Fibroblast of the aortic adventitia (primary cell): ENCODE measurements at places on chromosomes 7 and 10.
A peak's percentile ranks its signal among the peaks of the same experiment; 100 is the strongest.

DNA sequence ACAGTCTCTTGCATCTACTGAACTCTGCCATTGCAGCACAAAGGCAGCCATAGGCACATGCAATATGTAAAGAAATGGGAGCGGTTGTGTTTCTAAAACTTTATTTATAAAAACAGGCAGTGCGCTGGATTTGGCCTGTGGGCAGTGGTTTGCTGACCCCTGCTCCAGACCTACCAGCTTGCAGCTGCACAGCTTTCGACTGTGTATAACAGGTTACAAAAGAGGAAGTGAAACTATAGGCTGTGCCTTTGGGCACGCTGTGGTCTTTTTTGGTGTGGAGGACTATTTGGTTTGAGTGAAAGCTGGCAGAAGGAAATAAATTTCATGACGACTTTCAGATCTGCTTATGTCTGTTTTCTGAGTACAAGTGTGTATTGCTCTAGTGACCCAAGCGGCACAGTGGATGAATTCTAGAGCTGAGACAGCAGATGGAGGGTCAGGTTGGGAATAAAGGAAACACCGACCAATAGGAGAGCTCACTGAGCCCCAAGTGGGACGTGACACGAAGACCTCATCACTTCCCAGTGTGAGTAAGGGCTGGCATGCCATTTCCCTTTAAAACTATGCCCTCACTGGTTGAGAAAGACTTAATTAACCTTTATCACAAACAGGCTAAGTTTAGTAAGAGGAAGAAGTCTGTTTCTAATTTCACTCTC, 152.7 kb downstream of the ANK3 start:
- peak; percentile 52 for DNase-seq

- DNase-seq = no peak
These were observed 137.4 kb downstream of the MGMT start for GRCh38 chr10:129604333-129605032.

GRCh38 chr10:13993673-13994089, 337.0 kb downstream of the FRMD4A start:
- no peak for DNase-seq

DNA sequence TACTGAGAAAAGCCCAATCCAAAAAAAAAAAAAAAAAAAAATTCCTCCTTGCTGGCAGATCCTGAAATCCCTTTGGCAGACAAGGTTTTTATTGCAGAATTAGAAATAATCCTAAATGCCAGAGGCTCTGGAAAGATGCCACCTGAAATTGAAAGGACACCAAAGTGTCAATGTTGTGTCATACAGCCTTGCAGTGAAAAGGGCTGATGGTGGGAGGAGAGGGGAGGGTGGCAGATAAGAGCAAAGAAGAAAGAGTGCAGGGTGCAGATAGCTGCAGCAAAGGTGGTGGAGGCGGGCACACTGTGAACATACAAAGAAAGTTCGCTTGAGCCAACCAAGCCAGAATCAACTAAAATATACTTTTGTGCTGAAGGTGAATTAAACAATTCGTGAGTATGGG, 8.2 kb upstream of the OPTN start:
- peak; percentile 28 for DNase-seq

DNA sequence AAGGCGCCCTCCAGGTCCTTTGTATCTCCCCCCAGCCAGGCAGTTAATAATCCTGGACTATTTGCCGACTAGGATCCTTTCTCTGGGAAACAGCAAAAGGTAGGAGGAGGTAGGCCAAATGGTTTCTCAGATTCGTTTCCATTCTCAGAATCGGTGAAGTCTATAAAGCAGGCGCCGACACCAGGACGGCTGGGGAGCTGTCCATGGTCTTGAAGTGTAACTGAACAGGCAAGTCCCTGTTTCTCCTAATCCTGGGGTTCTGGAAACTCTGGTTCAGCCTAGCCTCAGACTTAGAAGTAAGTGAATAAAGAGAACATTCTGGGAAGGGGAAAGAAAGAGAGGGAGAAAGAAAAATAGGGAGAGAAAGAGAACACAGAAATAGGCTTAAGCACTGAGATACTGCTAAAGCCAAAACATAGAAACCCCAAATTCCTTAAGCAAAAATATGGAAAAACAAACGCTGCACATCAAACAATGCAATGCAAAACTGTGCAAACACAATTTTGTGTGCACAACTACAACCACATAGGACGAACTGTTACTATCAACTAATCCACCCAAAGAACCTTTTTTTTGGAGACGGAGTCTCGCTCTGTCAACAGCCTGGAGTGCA, 11.1 kb upstream of the INA start:
- peak; percentile 86 for DNase-seq

GRCh38 chr10:118595598-118596425, at the start of gene PRLHR:
Gene PRLHR, minus strand, starts transcription at chr10:118595648. Its CDS starts 404 bp downstream, at chr10:118595244.
- peak; percentile 19 for DNase-seq

DNA sequence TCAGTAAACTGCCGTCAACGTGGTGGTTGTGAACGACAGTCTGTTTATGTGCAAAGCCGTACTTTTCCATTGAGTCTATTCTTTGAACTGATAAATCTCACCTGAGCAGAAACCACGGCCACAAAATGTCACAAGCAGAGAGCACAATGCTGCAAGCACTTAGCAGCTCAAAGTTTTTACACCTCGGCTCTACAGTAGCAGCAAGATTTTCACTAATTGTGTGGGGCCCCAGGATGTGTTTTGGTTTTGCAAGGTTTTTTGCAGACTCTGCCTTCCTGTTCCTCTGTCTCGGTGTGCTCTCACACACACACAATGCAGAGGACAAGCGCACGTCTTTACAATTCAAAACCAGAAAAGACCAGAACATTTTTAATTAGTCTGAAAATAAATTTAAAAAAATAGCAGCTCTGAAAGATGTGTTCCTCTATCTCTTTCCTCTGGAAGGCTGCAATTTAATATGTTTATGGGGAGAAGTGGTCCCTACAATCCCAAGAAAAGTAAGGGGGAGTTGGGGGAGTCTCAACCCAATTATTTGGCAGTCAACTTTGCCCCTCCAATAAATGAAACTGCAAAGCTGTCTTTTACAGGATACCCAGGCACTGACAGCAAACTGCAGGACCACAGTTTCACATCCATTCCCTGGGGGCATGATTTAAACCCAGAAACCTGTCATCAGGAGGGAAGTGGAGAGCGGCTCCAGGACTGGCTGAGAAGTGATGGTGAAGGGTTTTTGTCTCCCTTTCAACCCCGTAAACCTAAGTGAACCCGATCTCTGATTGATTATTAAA, 73.8 kb upstream of the SFMBT2 start:
- no peak for DNase-seq

- DNase-seq = no peak
These were observed 3.1 kb upstream of the ASIC3 start for GRCh38 chr7:151045262-151045661.

- DNase-seq = no peak
These were observed 33.6 kb downstream of the ZNF22 start for GRCh38 chr10:45034301-45034700.

DNA sequence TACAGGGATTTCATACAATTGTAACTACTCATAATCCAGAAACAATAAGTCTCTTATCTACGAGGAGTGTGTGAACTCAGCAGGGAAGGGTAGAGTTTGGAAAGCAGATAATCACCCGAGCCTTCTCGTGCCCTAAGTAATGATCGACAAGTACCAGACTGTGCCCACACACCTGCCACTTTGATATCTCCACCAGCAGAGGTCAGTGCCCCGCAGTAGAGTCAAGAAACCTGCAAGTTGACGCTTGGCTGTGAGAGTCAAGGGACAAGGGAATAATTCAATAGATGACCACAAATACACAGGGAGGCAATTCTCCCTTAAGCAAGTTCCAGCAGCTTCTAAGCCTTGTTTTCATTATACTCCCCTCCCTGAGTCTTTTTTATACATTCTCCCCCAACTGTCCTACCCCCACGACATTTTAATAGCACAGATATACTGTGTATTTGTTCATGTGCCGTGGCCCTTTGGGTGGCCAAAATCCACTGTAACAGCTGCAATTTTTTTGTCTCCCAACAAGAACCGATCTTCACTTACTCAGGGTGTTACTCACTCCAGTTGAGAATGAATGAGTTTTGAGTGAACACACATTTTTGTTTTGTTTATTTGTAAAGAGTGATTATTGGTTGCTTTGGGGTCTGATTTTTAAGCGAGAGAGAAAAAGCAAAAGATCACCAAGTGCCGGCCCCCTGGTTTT, 106.9 kb upstream of the RHEB start:
- no peak for DNase-seq

DNA sequence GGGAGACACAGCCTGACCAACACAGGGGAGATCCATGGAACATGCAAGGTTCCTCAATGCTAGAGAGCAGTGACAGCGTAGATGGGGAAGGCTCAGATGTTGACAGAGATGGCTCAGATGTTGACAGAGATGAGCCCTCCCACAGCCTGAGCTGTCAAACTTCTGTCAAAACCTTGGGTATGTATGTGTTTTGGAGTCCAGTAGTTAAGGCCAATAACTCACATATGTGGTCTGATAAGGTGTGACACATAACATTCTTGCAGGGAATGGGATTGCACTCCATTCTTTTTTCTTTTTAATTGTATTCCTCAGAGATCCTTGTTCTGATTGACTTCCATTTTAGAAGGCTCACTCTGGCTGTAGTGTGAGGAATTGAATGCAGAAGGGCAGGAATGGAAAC, 136.3 kb downstream of the C1GALT1 start:
- no peak for DNase-seq

- no peak for DNase-seq
These were observed 18.8 kb downstream of the POLL start for GRCh38 chr10:101569323-101569621.

DNA sequence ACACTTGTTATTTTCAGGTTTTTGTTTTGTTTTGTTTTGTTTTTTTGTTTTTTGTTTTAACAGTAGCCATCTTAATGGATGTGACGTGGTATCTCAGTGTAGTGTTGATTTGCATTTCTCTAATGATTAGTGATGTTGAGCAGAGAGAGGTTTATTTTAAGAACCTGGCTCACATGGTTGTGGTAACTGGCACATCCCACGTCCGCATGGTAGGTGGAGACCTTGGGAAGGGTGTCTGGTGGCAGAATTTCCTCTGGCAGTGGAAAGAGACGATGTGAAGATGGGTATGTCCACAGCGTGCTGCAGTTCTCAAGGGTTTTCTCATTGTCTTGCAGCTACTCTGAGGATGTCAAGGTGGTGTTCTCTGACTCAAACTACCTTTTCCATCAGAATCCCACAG, 252.2 kb downstream of the GALNT17 start:
- no peak for DNase-seq

DNA sequence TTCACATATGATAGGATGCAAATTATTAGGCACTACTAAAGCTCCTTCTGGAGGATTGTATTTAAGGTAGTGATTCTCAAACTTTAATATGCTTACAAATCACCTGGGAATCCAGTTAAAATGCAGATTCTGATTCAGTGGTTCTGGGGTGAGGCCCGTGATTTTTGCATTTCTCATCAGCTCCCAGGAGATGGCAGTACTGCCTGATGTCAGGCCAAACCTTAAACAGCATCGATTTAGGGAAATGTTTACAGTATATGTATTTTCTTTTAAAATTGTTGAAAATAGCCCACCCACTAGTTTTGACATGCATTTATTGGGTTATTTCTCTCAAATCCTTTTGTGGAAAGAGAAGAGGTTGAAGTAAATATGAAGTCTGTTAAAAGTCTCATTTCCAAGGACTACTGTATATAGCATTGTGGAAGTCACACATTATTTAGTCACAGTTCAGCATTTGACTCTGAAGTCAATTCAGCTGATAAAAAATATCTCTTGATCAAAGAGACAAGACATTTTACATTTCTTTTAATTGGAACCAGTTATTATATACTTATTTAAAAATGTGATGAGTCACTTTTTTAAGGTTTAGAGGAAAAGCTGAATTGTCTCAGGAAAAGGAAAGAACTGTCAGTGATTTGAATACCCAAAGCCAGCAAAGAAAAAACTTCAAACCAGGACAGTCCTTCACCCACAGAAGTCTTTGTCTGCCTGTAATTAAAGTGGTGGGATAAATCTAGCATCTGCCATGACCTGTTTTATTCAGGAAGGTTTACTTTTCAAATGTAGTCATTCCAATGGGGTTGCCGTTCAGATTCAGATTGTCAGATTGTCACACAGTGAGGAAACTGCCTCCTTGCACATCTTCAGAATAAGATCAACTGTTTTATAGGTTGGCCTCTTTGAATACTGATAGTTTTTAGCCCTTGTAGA, 21.1 kb upstream of the HBP1 start:
- peak; percentile 62 for DNase-seq

DNA sequence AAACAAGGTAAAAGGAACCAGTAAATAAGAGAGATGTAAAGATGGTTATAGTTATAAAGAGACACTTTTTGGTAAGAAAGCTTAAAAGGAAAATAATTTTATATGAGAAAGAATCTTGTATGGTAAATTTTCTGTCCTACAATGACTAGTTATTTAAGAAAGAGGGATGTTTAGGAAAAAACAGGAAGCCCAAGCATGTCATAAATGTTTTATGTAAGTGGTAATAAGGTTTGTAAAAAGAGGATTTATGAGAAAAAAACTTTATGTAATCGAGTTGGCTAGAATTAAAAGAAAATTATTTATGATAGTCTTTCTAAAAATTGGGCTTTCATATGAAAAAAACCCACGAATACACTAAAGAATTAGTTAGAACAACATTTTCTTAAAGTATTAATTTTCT, 34.2 kb upstream of the CREB3L2 start:
- no peak for DNase-seq

DNA sequence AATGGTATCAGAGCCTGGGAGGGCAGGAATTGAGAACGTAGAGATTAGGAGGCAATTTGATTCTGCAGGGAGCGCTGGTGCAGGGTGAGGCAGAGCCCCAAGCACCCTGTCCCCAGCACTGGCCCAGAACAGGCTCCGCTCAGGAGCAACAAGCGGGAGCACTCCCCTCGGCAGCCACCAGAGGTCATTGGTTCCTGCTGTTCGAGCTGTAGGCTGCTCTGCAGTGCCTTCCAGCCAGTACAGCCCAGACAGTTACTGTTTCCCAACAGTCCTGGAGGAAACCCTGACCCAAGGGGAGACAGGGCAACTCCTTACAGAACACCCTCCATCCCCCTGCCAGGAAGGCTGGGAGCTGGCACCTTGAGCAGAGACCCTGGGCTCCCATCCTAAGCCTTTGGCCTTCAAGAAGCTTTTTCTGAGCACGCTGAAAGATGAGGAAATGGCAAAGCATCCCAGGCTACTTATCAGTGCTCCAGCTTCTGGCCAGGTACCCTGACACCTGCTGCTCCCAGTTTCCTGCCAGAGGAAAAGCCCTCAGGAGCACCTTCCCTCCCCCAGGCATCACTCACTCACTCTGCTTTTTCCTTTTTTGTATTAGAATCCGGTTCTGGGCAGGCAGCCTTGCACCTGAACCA, 71.2 kb upstream of the EFCAB10 start:
- DNase-seq = peak; percentile 79
